Natural killer cell (primary cell): ENCODE measurements at places on chromosomes 2 and 18. TPM values are rescaled to one million over a fixed set of nuclear protein-coding genes. Genes with fewer than 3 reads are reported as not detected.
A peak's percentile ranks its signal among the peaks of the same experiment; 100 is the strongest.

DNA sequence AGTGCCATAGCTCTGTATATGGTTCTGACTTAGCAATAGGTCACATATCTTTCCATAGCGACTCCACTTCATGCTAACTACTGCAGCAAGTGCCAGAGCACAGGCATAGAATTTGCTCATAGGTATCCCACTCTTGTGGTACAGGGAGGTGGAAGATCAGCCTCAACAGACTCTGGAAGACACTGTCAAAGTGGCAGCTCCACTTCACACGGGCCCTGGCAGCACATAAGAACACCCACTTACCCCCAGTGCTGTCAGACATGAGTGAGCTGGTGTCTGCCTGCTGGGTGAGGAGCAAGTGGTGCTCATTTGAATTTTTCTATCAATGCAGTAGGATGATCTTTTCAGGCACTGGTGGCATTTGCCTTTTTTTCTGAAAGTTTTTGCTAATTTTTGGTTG lies 48.6 kb downstream of the BCL2L11 start:
- DNase-seq: no peak

DNA sequence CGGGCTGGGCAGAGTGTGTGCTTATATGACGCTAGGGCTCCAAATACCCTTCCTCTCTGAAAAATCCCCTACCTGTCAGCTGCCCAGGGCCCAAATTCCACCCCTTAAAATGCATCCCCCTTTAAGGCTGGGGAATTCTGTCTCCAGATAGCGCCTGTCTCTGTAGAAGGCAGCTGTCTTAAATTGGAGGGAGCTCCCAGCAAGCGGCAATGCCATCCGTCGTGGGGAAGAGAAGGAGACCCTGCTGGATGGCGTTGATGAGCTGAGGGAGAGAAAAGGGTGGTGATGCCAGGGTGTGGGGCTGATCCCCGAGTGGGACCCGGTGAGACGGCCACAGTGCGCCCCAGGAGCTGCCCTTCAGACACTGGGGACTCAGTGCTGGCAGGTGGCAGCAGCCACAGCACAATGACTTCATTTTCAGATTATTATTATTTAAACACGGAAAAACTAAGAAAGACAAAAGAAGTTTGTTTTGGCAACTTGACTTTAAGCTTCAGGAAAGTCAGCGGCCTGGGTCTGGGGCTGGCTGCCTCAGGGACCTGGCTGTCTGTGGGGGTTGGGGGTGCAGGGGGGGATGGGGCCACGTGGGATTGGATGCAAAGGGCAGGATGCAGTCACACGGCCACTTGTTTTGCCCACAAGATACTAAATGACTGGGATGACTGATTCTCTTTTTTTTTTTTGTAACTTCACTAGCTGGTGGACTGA lies 152.8 kb downstream of the TFCP2L1 start:
- no peak for DNase-seq

DNA sequence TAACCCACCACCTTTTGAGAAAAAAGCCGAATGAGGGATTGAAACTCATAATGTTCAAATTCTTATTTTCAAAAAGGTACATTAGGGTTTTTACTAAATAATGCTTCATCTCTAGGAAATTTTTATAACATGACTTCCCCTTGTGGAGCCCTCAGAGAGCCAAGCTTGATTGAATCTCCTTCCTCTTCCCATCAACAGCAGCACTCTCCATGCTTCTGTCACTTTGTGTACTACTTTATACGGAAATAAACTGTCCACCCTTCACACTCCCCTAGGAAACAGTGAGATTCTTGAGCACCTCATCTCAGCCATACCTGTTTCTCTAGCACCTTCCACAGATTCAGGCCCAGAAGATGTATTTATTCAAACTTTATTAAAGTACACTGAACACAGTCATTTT lies 51.8 kb downstream of the TFPI start:
- DNase-seq: no peak

DNA sequence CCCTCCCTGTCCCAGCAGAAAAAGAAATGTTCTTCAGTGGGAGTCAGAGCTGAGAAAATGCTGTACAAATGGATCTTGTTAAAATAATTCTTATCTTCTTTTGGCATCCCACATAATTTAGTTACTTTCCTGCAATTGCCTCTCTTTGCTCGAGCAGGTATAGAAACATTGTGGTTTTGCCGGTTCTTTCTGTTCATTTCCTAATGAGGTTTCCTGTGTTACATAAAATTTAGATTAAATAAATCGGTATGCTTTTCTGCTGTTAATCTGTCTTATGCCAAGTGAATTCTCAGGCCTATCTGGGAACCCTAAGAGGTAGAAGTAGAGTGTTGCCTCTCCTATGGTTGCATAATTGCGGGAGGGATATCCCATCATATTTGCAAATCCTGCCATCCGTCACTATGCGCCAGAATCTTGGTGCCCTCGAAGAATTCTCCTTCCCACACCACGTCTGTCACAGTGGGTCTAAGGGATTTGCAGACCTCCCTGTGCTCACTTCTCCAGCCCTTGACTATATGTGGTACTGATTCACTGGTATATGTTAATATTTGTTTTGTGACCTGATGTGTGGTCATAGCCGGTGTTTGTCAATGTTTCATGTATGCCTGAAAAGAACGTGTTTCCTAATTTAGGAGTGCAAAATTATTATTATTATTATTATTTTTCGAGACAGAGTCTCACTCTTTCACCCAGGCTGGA lies 12.2 kb upstream of the HDAC4 start:
- DNase-seq: peak; percentile 39

GRCh38 chr18:47873625-47874024 lies 56.8 kb downstream of the SMAD2 start:
- DNase-seq: no peak

DNA sequence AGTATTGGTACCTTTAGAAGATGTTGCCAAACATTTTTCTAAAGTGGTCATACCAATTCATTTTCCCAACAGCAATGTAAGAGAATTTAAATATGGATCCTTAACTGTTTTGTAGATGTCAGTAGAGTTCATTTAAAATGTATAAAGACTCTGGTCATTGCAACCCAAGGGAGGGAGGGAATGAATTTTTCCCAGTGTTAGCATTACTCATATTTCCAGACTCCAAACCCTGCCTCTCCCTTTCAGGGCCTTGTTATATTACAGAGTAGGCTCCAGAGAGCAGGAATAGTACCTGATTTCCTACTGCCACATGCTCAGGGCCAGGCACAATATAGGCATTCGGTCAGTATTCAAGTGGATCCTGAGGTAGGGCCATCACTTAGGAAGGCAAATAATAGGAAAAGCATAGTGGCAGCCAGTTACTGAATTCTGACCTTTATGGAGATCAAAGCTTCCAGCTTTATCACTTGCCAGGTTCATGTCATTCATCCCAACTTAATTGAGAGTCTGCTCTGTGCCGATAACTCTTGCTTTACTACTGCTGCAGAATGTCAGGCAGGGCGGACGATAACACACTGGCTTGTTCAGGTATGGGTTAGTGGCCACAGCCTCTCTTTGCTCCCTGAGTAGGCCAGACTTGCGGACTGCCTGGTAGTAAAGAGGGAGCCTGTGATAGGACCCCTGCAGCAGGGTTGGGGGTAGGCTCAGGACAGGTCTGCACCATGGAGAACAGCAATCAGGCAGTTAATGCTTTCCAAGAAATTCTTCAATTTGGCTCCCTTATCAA lies 75.3 kb downstream of the OSBPL6 start:
- DNase-seq: no peak

DNA sequence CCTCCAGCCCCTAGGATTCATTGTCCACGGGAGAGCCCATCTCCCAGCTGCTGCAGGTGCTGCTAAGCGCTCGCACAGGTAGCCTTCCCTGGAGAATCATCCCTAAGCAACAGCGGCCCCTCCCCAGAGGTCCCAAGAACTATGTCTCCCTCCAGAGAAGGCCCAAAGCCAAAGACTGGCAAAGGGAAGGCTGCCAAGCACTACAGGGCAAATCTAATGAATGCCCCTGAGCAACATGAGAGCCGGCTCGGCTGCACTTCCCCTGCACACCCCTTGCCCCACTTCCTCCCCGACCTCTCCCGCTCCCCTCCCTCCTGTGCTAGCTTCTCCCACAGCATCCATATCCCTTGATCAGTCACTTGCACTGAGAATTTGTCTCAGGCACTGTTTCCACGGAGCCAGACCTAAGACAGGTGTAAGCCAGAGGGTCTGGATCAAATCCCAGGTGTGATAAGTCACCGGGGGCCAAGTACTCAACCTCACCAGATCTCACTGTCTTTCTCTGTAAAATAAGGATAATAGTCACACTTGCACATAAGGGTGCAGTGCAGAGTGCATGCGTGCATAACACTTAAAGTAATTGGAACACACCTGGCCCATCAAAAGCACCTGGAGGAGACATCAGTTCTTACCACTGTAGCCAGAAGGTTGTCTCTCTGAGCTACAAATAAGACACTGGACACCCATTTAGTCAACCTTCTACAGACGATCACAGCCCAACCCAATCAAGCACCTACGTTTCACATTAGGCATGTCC lies 20.1 kb upstream of the COL6A3 start:
- DNase-seq: peak; percentile 43

GRCh38 chr2:189298481-189298880 lies 118.9 kb upstream of the COL5A2 start:
- no peak for DNase-seq

DNA sequence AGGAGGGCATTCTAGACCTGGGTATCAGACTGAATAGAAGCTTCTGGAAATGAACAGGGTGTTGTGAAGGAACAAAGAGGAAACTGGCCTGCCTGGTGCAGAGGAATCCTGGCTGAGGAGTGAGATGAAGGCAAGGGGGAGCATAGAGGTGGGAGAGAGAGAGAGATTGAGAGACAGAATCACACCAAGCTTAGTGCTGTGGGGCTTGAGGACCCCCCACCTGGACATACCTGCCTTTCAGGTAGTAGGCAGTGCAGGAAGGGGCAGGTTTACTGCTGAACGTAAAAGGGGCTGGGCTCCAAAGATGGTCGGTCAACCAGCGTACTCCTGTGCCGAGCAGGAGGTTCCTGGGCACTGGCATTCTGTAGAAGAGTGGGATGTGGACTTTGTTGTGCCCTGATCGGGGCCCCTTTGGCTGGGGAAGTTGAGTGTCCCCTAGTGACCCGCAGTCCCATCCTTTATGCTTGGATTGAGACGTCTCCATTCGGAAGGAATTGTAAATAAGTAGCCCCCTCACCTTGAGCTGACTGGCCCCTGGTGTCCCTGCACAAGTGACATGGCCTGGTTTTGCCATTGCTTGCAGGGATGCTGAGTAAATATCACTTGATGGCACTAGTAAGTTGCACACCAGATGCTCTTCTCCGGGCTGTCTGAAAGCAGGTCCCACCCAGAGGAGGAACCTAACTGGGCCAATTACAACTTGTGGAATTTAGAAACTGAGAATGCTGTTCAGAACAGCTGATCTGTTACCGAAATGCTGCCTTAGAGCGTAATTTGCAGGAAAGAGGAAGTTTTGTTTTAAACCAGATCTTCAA lies 1.4 kb downstream of the UBE2F start:
- DNase-seq: no peak

DNA sequence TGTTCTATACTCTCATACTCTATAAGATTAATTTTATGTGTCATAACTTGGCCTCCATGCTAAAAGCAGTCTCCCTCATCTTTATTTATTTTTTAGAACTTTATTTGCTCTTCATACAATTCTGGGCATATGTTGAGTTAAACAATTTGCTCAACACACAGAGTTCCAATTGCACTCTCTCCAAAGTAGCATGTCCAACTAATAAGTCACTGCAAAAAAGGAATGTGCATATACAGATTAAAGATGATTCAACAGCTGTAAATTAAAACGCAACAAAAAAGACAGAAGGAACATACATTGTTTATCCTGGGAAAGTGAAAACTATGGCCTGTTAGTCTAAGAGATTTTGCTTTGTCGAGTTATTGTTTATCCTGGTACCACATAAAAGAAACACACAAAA lies 277.7 kb upstream of the ACVR2A start:
- DNase-seq: no peak

Gene HSPD1
- 130 TPM for total RNA-seq

Gene KCNF1
- total RNA-seq: not detected

Gene KDSR
- total RNA-seq: 11.1 TPM

Gene TMEM247
- not detected for total RNA-seq
